ENCODE measurements at places on chromosomes 3 and 15.

DNA sequence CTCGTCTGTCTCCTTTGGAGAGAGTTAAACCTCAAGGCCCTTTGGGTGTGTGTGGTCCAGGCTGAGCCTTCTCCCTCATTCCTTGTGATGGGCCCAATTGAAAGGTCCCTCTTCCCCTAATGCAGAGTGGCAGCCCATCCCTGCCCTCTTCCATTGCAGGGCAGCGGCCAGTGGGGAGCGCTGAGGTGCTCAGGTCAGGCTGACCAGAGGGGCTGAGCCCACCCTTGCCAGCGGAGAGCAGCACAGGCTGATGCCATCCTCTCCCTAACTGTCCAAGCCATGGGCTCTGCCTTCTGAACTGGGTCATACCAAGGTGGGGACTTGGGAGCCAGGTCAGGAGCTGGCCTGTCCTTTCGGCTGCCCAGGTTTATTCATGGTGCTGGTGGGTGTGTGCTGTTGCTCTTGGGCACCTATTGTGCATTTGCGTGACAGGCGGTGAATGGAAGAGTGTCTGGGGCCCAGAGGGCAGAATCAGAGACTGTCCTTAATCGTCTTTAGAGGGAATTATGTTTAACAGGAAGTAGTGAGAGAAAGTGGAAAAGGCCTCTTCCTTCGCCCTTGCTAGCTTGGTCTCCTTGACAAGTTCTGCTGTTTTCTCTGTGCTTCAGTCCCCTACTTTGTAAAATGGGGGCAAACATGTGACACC is 96.9 kb downstream of the VGLL4 start:
- no peak for DNase-seq

DNA sequence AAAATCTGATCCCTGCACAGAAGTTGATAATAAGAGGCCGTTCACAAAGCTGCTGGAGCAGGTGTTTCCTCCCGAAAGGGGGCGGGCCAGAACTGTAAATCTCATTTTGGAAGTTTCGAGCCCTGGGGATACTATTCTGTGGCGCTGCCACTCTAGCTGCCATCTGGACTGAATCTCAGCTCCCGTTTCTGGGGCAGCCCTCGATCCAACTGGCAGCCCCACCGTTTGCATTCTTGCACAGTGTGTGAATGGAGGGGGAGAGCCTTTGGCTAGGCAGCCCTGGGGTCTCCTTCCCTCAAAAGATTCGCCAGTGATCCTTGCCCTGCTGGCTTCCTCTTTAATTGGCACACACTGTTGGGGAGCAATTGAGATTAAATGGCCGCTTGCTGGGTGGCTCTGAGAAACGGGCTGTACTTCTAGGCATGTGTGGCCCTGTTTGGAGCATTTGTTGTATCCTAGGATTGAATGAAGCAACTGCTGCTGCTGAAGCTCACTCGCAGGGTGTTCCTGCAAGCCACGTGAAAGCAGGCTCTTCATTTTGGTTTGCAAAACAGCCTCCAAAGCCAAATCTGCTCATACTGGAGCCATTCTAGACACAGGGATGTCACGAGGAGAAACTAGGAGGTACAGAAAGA is 57.2 kb upstream of the TOPAZ1 start:
- no peak for DNase-seq

- DNase-seq, result no peak
Measured at GRCh38 chr3:133763797-133764683, 17.8 kb downstream of the TF start.

GRCh38 chr3:191430103-191430502 is 30.9 kb upstream of the PYDC2 start:
- DNase-seq, result no peak

DNA sequence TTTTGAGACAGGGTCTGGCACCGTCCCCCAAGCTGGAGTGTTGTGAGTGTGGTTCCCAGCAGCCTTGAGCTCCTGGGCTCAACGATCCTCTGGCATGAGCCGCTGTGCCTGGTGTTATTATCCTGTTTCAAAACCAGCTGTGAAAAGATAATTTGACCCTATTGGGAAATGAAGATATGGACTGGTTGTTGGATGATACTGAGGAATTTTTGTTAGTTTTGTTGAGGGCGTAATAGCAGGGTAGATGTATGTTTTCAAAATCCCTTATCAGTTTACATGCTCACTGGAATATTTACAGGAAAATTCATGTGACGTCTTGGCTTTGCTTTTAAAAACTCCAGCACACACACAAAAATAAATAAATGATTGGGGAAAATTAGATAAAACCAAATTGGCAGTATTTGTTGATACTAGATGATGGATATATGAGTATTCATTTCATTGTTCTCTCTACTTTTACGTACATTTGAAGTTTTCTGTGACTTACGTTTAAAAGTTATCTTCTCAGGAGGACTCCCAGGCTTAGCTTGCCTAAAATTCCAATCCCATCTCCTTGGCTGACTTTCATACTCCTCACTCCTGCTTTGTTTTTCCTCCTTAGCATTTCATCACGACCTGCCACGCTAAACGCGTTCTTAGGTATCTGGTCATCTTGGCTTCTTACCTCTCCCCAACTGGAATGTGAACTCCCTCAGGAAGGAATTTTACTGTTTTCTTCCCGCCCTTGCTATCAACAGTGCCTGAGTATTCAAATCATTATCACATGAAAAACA is 56.8 kb upstream of the TFRC start:
- DNase-seq, result no peak

DNA sequence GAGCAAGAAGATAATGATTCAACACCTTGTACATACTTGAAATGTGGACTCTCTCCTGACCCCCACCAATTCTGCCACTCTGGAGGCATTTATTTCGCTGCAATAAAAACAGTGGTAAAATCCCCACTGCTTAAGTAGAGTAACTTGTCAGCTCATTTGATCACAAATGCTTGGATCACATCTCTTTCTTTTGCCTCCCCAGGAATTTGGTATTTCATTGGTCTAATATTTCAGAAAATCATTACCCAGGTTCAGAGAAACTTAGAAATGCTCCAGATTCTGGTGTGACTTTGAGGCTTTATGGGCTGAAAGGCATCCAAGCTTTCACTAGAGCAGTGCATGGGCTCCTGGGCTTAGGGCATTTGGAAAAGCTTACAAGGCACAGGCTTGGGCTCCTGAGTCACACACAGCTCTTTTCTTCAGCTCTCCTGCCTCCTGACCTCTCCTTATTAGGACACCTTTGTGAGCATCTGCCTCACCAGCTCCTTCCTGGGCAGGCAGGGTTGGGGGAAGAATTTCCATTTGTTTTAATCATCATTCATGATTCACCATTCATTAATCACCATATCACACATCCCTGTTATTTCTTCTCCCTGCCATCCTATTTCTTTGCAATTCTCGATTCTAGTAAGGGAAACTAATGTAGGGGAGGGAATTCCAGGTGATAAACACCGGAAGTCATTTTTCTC is 22.5 kb downstream of the CDCP1 start:
- DNase-seq, result no peak

DNA sequence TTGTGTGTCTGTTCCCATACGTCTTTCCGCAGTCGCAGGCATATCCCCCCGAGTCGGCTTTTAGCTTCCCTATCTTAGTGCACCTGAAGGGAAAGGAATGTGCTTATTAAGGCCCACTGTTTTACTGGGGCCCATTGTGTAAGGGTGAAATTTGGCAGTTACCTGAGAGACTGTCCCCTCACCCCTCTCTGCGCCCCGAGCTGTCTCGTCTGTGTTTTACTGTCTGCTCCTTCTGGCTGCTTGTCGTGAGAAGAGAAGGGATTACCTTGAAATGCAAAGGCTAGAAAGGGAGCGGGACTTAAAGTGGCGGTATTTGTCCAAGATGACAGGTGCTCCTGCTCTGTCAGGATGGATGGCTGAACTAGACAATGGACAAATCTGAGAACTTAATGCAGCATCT is 233.0 kb upstream of the POU1F1 start:
- DNase-seq, result no peak

DNA sequence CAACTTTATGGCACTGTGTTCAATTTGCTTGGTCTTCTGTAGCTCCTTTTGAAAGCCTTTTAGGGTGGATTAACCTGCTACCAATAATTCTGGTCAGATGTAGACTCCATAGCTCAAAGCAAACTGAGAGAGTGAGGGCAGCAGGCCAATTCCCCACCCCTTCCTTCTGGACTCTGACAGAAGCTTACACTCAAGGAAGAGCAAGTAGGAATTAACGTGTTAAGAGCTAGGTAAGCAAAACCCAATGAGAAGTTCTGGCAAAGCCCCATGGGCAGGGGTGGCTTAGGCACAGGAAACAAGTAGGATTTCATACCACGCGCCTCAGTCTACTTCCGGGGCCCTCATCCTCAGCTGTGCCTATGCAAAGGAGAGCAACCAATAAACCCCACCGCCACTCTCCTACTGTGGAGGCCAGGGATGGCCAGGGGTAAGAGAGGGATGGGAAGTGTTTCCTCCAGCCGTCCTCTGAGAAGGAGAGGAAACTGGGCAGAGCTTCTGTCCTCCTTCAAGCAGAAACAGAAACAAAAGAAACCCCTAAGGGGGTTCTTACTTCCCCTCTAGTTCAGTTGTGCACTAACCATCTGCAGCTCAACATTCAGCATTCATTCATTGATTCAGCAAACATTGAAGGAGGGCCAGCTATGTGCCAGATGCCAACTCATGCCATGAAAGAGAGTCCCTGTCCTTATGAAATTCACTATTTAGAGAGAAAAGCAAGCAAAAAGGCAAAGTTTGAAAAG is 12.6 kb downstream of the CCR5 start:
- DNase-seq, result no peak

DNA sequence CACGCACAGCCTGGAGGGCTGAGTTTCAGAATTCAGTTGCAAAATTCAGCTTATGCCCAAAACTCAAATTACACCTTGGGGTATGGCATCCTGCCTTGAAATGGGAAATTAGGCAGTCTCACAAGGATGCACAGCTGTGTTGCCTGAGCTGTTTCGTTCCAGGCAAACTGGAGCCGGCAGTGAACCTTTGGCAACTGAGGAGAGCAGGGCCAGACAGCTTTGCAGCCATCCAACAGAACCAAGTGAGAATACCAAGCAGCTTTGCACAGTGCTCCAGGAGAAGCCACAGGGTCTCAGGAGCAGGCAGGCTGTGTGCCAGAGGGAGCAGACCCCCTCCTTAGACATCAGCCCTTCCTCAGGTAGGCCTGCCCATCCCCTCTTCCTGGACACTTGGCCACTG is 32.5 kb upstream of the BFSP2 start:
- no peak for DNase-seq

- DNase-seq, result no peak
Measured at GRCh38 chr15:37783290-37783689, 151.2 kb upstream of the TMCO5A start.

DNA sequence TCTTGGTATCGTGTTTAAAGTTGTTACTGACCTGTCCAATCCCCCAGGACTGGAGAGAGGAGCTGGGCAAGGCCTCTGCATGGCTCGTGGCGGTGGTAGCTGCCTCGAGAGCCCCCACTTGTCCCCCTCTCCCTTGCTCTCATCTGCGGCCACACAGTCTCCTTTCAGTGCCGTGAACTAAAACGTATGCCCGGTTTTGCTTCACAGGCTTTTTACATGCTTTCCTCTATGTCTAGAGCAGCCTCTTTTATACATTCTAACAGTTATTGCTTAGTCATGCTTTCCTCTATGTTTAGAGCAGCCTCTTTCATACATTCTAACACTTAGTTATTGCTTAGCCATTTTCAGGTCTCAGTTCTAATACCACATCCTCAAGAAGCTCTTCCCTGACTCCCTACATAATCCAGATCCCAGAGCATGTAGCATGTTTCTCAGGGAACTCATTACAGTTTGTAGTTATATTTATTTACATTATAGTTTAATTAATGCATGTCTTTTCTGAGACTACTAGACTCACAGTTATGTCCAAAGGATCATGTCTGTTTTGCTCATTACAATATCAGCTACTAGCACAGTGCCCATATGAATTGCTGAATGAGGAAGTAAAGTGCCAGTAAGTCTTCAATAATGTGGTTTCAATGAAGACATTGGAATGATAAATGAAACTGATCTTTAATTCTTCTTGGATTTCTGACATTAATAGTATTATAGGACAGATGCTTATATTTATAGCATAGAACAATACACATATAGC is 66.5 kb upstream of the TBL1XR1 start:
- no peak for DNase-seq

- DNase-seq, result no peak
Measured at GRCh38 chr3:93924491-93924890, 49.2 kb downstream of the PROS1 start.

Data from activated T-cell treated with anti-CD3 and anti-CD28 coated beads, Interleukin-2, amount 50 U/mL, for 1 hour (primary cell).